ENCODE measurements at places on chromosomes 7 and 10. TPM values are rescaled to one million over a fixed set of nuclear protein-coding genes. Genes with fewer than 3 reads are reported as not detected.

Gene PON1
- not detected for total RNA-seq

Gene MBL2
- total RNA-seq = not detected

Gene EXOC4
- total RNA-seq = 36.8 TPM

Gene SLC26A4
- total RNA-seq = 0.27 TPM

Gene ZNF425
- 0.60 TPM for total RNA-seq

DNA sequence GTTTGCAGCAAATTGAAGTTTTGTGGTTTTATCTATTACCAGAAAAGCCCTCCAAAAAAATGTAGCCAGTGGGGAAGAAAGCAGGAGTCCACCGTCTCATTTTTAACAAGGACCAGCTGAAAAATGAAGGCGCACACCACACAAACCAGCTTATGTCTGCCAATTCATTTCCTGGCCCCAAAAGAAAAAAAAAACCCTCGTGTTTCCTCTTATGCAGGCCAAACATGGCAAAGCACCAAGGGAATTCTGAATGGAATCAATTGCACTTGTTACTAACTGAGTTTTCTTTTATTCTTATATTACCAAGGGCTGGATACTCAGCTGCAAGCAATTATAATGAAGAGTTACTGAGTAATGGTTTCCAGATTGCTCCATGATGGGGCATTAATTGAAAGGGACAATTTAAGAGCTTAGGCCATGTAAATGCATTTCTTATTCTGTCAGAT is 428.3 kb upstream of the NPVF start:
- no peak for DNase-seq

DNA sequence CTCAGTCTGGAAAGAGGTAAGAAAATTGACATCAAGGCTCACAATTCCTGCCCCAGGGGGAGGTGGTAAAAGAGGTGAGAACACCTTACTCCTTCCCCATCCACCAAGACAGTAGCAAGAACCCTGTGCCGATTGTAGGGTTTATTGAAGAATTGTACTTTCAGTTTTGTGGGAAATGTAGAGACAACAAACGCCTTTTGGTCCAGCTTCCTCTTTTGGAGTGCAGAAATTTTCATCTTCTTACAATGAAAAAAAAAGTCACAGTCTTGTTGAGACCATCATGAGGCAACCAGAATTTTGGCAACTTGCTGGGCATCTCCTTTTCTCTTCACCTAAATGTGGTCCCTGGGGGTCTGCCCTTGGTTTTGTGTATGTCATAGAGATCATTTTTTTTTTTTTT is 217.7 kb downstream of the TMEM178B start:
- DNase-seq = no peak

GRCh38 chr10:58320351-58321049 is 14.3 kb upstream of the UBE2D1 start:
- no peak for DNase-seq

DNA sequence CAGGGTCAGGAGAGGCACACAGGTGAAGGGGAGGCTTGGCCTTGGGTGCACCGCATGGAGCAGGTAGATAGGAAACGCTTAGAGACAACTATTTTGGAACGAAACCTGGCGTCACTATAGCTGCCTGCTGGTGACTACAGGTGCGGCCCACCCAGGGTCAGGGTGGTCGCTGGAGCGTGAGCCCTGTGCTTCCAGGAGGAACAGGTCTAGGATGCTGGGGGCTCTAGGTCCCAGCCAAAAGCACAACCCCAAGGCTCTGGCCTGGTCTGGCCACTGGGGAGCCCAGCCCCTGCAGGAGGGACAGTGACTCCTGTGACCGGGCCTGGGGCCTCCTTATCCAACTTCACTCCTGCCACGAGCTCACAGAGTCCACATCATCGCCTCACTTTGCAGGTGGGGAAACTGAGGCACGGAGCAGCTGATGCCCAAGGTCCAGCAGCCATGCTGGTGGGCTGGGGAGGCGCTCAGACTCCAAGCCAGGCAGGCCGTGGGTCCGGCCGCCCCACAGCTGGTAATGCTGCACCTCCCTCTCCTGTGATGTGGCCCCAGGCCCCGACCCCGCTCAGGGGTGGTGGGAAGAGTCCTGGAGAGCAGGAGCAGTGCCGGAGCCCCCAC is 9.0 kb downstream of the LFNG start:
- peak; percentile 68 for DNase-seq

- no peak for DNase-seq
Observed at GRCh38 chr7:15015545-15016314, 113.2 kb upstream of the DGKB start.

- DNase-seq = no peak
Observed at GRCh38 chr10:61815496-61815895, 86.0 kb upstream of the ARID5B start.

GRCh38 chr10:32332299-32332750 is 14.6 kb downstream of the EPC1 start:
- no peak for DNase-seq

DNA sequence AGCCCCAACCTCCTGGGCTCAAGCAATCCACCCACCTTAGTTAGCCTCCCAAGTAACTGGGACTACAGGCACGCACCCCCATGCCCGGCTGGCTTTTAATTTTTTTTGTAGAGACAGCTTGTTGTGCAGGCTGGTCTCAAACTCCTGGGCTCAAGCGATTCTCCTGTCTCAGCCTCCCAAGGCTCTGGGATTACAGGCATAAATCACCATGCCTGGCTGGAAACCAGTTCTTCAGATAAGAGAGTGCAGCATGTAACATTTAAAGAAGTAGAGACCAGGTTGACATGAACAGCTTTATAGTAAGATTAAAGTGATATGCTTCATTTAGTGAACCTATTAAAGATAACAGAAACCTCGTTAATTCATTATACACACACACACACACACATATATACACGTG is 167.9 kb upstream of the KAT6B start:
- no peak for DNase-seq

- no peak for DNase-seq
Observed at GRCh38 chr7:132073920-132074589, 502.2 kb downstream of the PLXNA4 start.

GRCh38 chr10:116688741-116689495 is 53.4 kb downstream of the HSPA12A start:
- DNase-seq = peak; percentile 27

- DNase-seq = no peak
Observed at GRCh38 chr7:131604841-131605279, 48.4 kb upstream of the PODXL start.

DNA sequence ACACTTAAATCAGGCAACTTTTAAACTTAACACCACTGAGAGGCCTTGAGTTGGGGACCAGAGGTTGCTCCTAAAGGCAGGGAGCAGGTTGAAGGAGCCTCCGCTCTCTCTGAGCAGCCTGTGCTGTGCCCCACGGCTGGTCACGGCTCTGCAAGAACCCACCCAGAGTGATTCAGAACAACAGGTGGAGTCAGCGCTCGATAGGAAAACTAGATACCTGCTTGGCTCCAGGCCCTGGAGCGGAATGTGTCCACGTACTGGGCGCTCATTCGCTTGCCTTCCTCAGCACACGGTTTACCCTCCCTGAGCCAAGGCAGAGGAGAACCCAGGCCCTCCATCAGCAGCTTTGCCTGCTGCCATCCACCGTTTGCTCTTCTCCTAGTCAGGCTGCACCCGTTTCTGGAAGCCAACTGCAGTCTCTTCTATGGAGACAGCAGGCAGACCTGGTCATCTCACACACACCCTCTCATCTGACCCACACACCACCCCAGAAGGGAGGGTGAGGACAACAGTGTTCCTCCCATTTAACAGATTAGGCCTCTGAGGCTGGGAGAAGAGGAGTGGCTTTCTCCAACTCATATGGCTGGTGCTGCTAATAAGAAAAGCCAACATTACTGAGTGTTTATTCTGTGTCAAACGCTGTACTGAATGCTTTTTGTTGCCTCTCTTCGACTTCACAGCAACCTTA is 37.6 kb upstream of the PDCD4 start:
- no peak for DNase-seq

GRCh38 chr7:125357676-125358455 is 428.2 kb upstream of the POT1 start:
- no peak for DNase-seq

DNA sequence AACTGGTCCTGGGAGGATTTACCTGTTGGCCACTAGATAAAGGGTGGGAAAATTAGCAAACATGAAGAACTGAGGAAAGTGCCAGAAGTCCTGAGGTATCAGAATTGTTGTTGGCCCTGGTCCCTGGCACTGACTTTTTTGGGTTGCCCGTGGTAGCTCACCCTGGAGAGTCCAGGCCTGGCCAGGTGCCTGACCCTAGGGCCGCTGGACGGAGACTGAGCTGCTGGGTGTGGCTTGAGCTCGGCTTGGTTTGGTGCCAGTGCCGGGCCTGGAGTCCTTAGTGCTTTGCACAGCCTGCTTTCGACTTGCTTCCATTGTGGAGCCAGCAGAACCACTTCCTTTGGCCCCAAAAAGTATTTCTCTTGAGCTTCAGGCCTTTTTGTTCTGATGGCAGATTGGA is 12.9 kb downstream of the MDH2 start:
- peak; percentile 88 for DNase-seq

DNA sequence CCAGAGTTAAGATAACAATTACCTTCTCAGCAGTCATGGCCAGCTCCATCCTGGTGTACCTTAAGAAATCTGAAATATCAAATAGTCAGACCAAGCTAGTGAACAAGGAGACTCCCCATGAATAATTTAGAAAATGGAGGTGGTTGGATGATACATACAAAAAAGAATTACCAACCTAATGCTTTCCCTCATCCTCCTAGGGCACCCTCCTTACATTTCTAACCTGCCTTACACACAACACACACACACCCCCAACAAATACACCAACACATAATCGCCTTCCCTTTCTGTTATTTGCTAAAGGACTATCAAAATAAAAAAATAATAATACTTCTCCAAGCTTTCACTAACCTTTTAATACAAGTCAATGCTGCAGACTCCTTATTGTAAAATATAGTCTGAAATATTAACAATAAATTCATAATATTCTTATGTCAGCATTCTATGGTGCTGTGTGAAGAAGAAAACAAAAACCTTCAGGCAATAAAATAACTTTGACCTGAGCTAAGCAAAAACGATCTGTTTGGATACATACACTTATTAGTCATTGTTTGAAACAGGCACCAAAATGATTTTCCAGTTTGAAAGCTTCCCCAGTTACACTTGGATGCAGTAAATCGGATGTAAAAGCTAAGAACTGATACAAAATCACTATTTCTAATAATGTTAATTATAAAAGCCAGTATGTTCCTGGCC is 3.4 kb downstream of the TWIST1 start:
- DNase-seq = no peak

GRCh38 chr10:59913547-59914237 is 7.3 kb upstream of the CCDC6 start:
- DNase-seq = no peak

GRCh38 chr10:46273506-46274477 is 13.0 kb upstream of the ANTXRL start:
- DNase-seq = no peak

- DNase-seq = no peak
Observed at GRCh38 chr7:28328146-28328545, 84.2 kb upstream of the CREB5 start.

GRCh38 chr7:27942711-27943110 is 202.7 kb downstream of the TAX1BP1 start:
- no peak for DNase-seq

- no peak for DNase-seq
Observed at GRCh38 chr7:134461916-134462315, 3.0 kb upstream of the AKR1B1 start.

- DNase-seq = no peak
Observed at GRCh38 chr10:85558533-85558932, 808.1 kb downstream of the GRID1 start.

DNA sequence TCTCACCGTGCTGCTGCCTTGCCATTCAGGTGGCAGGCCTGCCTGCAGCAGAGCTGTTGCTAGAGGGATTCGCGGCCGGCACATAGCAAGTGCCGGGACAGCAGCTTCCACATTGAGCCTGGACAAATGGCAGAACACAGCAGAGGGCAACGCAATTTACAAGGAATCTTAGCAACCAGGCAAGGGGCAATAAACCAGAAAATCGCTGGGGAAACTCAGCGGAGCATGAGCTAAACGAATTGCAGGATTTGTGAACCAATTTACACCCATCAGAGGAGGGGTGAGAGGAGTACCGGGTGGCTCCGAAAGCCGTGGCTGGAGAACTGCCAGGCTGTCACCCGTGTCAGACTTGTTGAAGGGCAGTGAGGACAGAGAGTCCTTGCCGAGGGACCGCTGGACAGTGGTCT is 58.6 kb upstream of the LOXL4 start:
- no peak for DNase-seq

DNA sequence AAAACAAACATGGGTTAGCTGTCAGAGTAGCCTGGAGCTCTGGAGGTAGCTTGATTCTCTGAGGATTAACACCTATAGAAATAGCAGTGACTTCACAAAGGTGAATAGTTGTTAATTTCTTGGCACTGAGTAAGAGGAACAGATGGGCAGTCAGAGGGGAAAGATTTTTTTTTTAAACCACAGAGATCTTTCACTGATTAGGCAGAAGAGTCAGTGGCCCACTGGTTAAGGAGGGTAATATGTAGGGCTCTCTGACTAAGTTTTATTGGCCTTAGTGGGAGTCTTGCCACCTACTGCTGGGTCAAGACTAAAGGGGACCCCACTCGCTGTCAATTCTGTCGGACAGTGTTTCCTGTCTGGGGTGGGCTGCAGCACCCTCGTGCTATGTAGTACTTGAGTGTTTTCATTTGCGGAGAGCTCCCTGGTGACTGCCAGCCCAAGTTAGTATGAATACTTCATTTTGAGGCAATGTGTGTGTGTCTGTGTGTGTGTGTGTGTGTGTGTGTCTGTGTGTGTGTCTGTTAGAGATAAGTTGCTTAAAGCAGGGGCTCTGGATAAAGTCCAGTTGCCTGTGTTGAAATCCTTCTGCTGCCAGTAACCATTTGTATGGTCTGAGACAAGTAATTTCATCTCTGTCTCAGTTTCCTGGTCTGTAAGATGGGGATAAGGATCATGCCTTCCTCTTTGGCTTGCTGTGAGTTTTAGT is 145.2 kb downstream of the ARID5B start:
- DNase-seq = no peak

DNA sequence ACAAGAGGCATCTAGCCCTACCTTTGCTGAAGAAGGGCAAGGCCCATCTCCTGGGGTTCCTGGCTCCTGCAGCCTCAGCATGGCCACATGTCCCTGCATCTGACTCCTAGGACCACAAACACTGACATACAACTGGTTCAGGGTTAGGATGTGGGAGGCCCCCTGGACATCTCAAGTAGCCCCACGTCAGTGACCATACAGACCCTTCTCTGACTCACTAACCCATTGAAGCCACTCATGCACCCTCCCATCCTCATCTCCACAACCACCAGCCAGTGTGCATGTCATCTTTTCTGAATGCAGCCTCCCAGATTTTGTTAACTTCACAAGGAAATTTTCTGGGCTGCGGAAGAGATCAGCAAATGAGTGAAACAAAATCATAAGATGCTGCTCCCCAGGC is 18.2 kb downstream of the TMEM176B start:
- DNase-seq = no peak

Data from Right ventricle myocardium inferior (tissue), 1 donor.